Activated T-cell treated with anti-CD3 and anti-CD28 coated beads for 4 hours (primary cell): ENCODE measurements at places on chromosomes 5 and 9.

DNA sequence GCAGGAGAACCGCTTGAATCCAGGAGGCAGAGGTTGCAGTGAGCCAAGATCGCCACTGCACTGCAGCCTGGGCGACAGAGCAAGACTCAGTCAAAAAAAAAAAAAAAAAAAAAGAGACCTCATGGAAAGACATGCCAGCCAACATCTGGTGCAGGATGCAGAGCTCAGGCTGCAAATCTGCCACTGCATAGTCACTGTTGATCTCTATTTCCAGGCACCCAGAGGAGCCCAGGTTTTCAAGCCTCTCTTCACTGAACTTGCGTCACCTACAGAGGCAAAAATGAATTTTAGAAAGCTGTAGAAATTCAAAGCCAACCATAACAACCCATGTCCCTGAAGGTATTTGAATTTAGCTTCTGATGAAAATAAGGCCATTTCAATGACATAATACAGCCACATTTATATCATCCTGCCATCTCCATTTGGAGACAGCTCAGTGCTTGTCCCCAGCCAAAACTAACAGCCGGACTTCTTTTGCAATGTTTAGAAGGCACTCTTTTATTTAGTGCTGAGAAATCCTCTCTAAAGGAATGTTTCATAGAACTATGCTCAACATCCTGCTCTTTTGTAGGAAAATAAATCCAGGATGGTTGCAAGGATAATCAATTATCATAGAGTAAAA, 113.3 kb downstream of the SNX18 start:
- DNase-seq, result no peak

GRCh38 chr9:137487454-137488326, 28.6 kb upstream of the NSMF start:
- DNase-seq, result no peak

DNA sequence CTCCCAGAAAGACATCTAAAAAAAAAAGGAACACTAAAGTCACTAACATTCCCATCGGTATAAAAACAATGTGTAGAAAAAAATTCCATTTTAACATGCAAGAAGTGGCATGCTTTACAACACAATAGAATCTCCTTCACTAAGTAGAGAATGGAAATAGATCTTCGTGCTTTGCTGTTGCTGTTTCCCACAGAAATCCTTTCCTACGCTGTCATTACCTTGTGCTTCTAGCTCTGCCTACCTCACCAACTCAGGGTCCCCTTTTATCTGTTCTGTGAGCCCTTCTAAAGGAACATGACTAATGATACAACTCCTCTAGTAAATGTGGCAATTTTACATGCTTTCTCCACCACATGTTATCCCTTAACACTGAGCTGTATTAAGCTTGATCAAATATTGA, 202.9 kb downstream of the MCTP1 start:
- no peak for DNase-seq

GRCh38 chr5:146337928-146338327, 711 bp upstream of the POU4F3 start:
- DNase-seq, result no peak

DNA sequence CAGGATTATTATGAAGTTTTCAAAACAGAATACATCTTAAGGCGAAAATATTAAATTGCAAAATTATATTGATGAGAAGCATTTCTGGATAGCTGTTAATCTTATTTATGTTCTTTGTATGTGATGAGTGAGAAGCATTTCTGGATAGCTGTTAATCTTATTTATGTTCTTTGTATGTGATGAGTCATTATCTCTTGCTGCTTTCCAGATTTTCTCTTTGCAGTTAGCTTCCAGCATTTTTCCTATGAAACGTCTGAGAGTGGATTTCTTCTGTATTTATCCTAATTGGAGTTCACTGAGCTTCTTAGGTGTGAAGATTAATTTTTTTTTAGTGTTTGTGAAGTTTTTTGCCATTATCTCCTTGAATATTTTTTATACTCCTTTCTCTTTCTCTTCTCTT, 8.2 kb downstream of the TMEM232 start:
- no peak for DNase-seq

GRCh38 chr5:165161204-165161603, 1655.8 kb downstream of the MAT2B start:
- no peak for DNase-seq

GRCh38 chr5:112283943-112284929, 134.8 kb downstream of the EPB41L4A start:
- no peak for DNase-seq

DNA sequence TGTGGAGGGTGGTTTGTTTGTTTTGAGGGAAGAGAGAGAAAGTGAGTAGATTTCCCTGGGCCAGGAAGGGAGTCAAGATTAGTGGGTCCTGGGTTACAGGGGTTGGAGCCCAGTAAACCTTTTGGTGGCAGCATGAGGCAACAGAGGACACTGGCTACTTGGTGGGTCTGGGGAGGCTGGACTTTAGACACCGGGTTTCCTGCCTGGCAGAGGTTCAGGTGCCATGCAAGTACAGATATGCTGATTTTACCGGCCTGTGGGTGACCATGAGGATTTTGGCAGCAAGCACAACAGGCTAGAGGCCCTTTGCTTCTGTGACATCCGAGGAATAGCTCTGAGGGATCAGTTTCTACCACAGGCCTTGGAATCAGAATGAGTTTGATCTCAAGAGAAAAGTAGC, 18.9 kb downstream of the MAST4 start:
- DNase-seq, result no peak

GRCh38 chr5:60687927-60688720, 11.8 kb downstream of the DEPDC1B start:
- no peak for DNase-seq

GRCh38 chr9:124839612-124840299, 13.5 kb upstream of the WDR38 start:
- no peak for DNase-seq

DNA sequence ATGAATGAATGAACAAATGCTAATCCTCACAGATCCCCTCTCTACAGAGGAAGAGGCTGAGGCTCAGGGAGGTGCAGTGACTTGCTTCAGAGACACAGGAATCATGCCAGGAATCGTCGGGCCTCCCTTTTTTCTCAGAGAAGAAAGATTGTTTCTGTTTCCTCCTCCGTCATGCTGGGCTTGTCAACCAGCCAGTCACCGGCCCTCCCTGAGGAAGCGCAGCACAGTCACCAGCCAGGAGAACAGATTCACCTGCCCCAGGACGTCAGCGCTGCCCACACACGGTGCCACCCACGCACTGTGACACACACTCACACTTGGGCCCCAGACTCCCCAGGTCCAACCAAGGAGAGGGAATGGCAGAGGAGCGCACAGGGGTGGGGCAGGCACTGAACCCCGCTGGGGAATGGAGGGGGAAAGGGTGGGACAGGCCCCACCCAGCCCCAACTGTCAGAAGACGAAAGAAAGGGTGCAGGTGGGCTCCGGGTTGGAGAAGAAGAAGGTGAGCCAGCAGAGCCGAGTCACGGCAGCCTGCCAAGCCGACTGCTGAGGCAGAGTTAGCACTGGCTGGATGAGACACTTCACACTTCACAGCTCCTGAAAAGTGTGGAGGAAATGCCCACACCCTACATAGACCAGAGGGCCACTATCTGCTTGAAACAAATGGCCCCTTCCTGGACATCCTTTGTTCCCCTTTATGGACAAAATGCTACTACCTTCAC, 13.8 kb upstream of the ERGIC1 start:
- DNase-seq, result peak; percentile 55

DNA sequence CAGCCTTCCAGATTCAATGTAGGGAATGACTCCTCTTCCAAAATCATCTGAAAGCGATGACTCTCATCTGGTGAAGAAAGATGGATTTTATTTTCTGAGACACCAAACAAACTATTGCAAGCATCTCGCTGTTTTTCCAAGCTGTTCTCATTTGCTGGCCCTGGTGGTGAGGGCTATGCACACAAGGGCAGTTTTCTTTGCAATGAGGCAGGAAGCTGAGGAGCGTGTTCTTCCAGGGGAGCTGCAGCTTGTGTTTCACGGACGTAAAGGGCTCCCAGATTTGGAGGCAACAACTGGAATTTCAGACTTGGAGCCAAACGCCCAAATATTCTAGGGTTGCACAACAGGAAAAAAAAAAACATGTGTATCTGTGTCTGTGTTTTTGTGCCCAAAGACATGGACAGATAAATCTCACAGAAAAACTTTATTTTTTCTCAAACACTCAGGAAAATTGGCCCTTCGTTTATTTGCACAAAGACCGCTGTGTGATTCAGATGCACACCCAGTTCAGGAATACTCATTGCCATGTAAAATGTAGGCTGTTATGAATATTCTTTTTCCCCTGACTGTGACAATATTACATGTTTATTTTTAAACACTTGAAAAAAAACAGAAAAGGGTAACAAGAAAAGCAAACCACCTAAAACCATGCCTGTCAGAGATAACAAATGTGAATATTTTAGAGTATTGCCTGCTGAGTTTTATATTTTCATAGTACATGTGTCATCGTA, 151.3 kb downstream of the GAS1 start:
- DNase-seq, result no peak

GRCh38 chr5:180785794-180786221, 16.8 kb downstream of the MGAT1 start:
- no peak for DNase-seq

DNA sequence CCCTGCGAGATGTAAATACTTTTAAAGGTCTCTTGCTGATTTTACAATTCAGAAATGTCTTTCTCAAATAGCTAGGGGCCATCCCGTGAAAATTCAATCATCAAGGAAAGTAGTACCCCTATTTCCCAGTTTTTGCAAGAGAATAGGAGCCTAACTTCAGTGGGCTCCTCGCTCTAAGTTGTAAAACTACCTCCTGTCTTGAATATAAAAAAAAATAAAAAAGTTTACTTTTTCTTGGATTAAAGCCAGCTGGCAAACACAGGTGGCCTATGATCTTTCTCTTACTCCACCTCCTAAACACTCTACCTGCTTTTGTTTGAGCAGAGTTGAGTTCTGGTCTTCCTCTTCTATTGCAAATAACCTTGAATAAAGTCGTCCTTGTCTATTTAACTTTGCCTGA, 79.4 kb downstream of the SLCO4C1 start:
- no peak for DNase-seq

DNA sequence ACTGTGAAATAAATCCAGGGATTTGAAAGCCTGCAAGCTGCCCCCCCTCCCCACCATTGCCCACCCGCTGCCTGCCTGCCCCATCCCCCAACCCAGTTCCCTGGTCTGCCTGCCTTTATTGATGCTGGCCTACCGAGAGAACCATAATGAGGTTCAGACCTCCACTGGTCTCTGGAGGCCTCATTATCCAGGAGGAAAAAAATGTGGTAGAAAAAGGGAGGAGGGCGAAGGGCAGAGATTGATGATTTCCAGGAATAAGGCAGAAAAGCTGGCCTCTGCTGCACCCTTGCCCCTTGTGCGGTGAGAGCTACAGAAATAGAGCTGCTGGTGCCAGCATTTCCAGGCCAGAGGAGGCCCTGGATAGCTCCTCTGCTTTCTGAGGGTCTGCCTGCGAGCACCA, 216.1 kb downstream of the PAPPA start:
- DNase-seq, result no peak

GRCh38 chr9:1100945-1101344, 50.8 kb downstream of the DMRT2 start:
- no peak for DNase-seq

DNA sequence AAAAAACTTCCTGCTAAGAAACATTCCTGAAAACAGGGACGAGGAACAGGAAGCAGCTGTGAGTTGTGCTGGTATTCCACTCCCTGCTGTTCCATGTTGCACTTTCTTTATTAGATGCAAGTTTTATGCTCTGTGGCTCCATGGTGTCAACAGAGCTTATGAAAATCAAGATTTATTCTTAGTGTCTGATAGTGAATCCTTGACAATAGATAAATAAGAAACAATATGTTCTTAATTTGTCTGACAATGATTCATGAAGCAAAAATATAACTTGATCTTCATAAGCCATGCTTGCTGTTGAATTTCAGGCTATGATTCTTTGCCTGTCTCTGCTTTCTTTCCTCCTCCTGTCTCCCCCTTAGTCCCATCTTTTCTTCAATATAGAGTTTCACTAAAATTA, 119.6 kb downstream of the DROSHA start:
- DNase-seq, result no peak

- no peak for DNase-seq
Observed at GRCh38 chr9:71608021-71608420, 160.3 kb downstream of the CEMIP2 start.

GRCh38 chr5:132207778-132208177, 19.9 kb downstream of the P4HA2 start:
- DNase-seq, result no peak

- no peak for DNase-seq
Observed at GRCh38 chr9:110897943-110898342, 140.3 kb downstream of the LPAR1 start.

- no peak for DNase-seq
Observed at GRCh38 chr9:114869845-114870244, 60.5 kb downstream of the TNFSF8 start.

DNA sequence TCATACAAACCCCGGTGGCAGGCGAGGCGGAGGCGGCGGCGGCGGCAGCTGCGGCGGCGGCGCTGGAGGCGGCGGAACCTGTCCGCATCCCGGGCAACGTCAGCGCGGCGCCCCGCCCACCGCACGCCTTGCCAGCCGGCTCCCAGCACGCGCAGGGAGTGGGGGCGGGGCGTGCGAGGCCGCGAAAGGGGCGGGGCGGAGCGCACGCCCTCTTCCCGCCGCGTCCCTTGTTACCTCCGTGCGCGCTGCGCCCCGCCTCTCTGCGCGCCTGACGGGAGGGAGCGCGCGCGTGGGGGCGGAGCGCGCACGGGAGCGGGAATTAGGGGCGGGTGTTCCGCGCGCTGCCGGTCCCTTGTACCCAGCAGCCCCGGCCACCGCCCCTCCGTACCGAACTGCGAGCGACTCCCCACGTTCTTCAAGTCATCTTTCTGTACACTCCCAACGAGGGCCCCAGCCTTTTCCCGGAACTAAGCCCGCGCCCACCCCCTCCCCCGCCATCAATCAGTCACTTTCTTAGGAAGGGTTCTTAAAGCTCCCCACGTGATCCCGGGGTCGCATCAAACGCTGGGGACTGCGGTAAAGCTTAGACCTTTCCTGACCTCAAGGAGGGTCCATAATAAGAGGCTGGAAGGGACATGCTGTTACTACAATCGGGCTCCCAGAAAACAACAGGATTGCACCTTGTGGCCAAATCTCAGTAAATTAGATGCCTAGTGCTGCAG, at the start of gene AGTPBP1:
TSS of gene AGTPBP1 (minus strand) at position 80 of the 722 bp plus-strand sequence. CDS start 29,421 bp downstream, outside the sequence.
- peak; percentile 96 for DNase-seq

DNA sequence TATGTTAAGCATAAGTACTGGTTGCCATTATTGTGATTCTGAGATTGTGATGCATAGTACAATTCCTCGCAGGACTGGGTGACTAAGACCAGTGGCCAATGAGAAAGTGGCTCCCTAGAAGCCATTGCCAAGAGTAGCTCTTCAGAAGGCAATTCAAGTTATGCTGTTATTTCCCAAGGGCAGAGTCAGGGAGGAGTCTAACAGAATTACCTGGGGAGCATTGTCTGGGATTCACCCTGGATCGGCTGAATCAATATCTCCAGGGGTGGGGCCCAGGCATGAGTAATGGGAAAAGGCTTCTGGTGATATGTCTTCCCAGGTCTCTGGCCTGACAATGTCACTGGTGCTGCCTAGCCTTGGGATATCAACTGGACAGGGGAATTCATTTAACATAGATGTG, 10.9 kb upstream of the ARHGEF28 start:
- DNase-seq, result no peak

- DNase-seq, result no peak
Observed at GRCh38 chr9:114806526-114806900, 674 bp upstream of the TNFSF15 start.
